GM13977 (cell line): ENCODE measurements at places on chromosomes 12 and 14.

DNA sequence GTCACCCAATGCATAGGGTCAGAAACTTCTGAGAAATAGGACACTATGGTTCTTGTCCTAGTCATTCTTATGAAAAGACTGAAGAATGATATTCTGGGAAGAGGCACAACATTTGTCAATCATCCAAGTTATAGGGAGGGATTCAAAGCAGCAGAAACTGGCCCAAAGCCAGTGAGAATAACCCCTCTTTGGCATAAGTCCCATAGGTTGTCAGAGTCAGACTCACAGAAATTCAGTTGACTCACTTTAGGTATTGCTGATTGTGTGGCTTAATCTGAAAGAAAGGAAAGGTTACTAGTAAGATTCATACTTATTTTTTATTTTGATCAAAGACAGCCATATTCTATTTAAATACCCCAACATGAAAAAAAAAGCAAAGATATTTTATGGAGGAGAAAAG, 151.0 kb downstream of the SRGAP1 start:
- no peak for DNase-seq

- DNase-seq = no peak
These were observed 98.9 kb downstream of the NUMB start for GRCh38 chr14:73359445-73359844.

GRCh38 chr12:64585104-64585503, 25.2 kb upstream of the RASSF3 start:
- DNase-seq = no peak

DNA sequence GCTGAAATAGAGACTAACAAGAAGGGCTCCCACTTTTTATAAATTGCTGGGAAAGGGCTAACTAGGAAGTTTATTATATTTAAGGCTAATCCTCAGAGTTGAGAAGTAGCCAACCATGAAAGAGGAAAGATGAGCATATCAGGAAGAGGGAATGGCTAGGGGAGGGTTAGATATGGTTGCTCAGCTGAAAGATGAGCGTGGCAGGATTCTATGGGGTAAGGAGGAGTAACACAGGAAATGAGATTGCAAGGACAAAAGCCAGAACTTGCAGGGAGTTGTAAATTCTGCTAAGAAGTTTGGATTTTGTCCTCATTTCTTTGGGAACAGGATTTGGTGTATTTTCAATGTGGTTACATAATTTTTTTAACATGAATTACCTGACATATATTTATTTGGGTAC, 127.4 kb upstream of the ATP2B1 start:
- DNase-seq = no peak

DNA sequence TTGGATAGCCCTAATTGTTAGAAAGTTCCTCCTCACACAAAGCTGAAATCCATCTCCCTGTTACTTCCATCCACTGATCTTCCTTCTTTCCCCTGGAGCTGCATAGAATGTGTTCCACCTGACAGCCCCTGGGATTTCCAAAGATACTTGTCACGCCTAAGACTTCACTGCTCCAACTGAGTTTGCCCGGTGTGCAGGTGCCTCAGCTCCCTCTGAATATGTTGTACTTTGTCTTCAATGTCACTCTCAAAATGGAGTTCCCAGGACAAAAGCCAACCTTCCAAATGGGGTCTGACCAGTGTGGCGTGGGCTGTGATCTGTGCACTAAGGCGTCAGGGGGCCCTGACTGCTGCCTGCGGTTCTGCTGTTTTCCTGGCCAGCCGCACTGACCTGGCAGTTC, 42.8 kb downstream of the CACNA2D4 start:
- DNase-seq = no peak

GRCh38 chr14:88168498-88169165, 154.4 kb downstream of the KCNK10 start:
- DNase-seq = peak; percentile 61

- DNase-seq = no peak
These were observed 15.3 kb upstream of the TSPAN11 start for GRCh38 chr12:30911207-30911606.

GRCh38 chr12:70609739-70610491, 27.3 kb downstream of the PTPRB start:
- DNase-seq = peak; percentile 43

DNA sequence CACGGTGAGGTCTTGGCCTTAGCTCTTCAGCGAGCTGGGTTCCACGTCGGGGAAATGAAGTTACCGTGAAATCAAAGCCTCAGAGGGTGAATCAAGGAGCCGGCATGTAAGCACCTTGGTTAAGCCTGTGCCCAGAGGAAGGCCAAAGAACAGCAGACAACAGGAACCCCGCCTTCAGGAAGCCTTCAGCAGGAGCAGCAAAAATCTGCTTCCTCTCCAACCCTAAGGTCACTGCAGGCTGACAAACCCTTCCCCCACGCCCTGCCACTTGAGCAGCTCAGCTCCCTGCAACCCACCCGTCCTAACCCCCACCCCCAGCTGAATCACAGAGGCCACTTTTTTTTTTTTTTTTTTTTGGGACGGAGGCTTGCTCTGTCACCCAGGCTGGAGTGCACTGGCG, 72.9 kb upstream of the LTA4H start:
- DNase-seq = no peak

GRCh38 chr12:92342574-92342973, 196.9 kb upstream of the BTG1 start:
- DNase-seq = no peak

DNA sequence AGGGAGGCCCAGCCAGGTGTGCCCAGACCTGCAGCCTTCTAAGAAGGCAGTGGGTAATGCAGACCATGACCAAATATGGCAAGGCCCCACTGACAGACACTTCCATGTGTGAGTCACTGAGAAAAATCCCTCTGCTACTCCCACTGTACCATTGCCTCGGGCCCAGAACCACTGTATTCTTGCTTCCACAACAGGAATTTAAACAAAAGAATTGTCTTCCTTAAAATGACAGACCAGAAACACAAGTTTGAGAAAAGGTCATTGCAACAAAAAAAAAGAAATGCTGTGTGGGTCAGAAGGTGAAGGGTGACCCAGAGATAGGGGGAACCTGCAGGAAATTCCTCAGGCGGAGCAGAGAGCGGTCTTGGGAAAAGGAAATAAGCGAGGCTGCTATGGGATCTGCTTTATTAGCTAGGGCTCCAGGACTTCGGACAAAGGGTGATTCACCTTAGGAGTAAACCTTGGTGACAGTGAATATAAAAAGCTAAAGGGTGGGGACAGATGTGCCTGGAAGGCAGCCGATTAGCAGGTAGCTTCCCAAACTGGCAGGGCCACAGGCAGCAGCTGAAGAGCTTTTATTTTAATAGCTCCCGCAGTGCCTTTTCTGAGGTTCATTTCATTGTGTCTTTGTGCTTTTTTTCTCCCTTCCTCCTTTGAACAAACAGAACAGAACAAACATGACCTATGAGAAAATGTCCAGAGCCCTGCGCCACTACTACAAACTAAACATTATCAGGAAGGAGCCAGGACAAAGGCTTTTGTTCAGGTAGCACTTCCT, 185.3 kb upstream of the BCL2L14 start:
- no peak for DNase-seq

- no peak for DNase-seq
These were observed 6.4 kb downstream of the RAD52 start for GRCh38 chr12:943051-943450.

GRCh38 chr12:8784290-8784888, 38.0 kb upstream of the A2ML1 start:
- no peak for DNase-seq

DNA sequence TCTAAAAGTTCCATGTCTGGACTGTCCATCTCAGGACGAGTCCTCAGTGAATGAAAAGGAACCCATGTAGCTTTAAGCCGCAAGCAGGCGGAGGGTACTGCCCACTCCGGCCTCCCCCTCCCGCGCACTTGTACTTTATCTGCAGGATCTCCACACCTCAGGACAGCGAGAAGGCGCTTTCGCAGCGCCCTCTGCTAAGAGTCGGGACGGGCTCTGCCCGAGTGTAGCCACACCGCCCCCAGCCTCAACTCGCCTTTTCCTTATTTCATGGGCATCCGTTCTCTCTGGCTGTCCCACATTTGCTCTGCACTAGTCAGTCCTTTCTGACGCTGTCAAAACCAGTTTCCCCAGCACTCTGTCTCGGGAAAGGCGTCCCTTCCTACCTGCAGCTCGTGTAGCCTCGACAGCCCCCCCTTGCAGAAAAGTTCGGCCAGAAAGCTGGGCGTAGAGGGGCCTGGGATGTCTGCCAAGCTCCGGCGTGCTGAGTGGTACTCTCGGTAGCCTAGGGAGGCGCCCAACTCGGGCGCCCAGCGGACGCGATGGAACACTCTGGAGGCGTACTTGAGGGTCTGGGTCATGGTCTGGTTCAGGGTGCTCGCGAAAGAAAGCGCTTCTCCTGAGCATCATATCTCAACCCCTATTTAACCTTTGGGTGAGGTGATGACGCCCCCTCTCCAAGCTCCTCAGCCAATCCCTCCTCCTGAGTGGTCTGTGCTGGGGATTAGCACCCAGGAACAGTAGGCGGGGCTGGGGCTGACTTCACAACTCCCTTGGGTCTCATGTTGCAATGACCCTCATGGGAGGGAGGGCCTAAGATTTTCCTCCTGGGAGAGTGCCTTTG, at the start of gene CYP27B1:
TSS of gene CYP27B1 (minus strand) at position 615 of the 841 bp plus-strand sequence. CDS start at position 578, 37 bp downstream.
- DNase-seq = no peak

GRCh38 chr12:27505109-27505508, 18.9 kb upstream of the PPFIBP1 start:
- DNase-seq = no peak

DNA sequence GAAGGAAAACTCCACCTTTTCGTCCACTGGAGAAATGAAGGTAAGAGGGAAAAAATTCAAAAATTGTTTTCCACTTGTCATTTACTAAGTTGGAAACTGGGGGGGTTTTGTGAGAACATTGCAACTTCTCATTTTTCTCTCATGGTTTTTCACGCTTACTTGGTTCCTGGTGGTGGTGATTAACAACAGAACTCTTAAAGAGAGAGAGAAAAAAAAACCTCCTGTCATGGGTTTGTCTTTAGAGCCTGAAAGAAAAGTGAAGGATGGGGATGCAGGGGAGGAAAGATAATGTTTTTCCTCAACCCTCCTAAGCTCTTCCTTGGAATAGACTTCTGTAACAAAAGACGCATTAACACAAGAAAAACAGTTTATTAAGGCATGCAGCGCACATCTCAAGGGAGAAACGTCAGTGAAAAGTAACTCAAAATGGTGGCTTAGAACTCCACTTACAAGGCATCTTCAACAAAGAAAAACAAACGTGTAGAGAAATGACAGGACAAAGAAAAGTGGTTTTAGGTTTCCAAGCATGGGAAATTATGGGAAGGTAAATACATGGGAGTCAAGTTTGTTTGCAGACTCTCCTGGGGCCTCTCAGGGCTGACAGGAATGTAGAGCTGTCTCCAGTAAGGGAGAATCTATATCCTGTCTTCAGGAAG, 81.9 kb upstream of the ATF7IP start:
- DNase-seq = peak; percentile 39

DNA sequence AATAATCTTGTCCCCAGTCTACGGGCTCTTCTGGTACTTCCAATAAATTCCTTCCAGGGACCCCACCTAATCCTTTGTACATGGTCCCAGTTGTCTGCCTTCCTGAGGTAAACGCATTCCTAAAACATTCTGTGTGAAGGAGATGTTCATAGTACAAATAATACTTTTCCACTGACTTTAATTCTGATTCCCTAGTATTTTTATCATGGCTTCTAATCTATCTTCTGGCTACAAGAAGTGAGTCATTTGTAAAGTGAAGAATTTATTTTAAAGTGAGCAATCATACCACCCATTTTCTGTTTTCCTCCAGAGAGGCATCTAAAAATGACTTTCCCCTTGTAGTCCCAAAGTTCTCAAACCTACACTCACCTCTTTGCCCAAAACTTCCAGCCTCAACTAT, 65.9 kb upstream of the NUDT4 start:
- no peak for DNase-seq

DNA sequence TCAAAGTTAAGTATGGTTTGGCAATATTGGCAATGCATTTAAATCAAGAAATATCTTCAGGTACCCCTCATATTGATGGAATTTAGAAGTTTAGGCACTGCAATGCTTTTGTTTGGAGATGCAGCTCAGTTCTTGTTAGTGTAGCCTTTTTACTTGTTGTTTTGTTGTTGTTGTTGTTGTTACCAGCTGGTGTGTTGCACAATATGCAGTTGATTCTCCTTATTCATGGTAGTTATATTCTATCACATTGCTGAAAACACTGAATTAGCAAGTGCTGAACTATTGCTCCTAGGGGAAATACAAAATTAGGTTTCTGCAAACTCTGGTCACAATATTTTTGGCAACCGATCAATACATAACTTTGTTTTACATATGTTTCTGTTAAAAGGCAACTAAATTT, 34.8 kb downstream of the CCER1 start:
- DNase-seq = no peak

- DNase-seq = no peak
These were observed 12.0 kb upstream of the PTPRQ start for GRCh38 chr12:80432061-80432460.

- DNase-seq = no peak
These were observed 33.6 kb upstream of the MAP3K9 start for GRCh38 chr14:70842851-70843462.

GRCh38 chr14:85038526-85039352, 491.2 kb upstream of the FLRT2 start:
- DNase-seq = no peak

GRCh38 chr12:27464220-27464554, 17.7 kb downstream of the SMCO2 start:
- DNase-seq = no peak

DNA sequence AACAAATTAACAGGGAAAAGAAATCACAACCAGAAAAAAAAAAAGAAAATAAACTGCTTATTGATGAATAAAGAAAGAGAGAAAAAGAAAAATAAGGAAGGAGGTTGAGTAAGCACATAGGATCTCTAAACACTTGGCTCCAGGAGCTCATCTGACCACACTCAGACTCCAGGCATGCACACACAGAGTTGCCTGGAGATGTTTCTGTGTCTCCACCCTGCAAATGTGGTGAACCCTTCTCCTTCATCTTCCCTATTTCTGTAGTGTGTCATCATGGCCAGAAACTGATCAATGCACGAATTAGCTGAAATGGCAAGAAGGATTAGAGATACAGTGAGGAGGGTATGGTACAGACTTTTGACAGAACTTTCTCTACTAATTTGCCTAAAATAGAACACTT, 20.2 kb downstream of the OR4N2 start:
- no peak for DNase-seq

DNA sequence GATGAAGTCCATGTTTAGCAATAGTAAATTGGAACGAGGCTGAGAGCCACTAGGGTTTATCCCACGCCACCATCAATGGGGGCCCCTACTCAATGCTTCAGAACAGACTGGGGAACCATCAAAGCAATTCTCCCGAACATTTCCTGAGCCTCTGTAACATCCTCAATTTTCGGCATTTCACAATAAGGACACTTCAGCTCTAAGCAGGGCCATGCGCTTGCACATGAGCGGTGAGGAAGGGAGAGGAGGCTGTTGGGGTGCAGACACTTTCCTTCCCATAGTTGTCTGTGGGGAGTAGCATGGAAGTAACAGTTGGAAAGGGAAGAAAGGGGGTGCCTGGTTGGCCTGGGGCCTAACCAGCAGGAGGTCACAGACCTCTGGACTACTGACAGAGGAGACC, 129.9 kb upstream of the PRMT8 start:
- DNase-seq = no peak

GRCh38 chr12:57404966-57405640, 25.7 kb downstream of the R3HDM2 start:
- no peak for DNase-seq

- no peak for DNase-seq
These were observed 692 bp upstream of the COX14 start for GRCh38 chr12:50111395-50111692.
